H4 (cell line): ENCODE measurements at places on chromosomes 2 and 18. TPM values are rescaled to one million over a fixed set of nuclear protein-coding genes. Genes with fewer than 3 reads are reported as not detected.

Gene REG1A
- 0.49 and 0.95 TPM in 2 replicates for total RNA-seq

GRCh38 chr18:35728676-35729075, 147.1 kb downstream of the GALNT1 start:
- DNase-seq = no peak

DNA sequence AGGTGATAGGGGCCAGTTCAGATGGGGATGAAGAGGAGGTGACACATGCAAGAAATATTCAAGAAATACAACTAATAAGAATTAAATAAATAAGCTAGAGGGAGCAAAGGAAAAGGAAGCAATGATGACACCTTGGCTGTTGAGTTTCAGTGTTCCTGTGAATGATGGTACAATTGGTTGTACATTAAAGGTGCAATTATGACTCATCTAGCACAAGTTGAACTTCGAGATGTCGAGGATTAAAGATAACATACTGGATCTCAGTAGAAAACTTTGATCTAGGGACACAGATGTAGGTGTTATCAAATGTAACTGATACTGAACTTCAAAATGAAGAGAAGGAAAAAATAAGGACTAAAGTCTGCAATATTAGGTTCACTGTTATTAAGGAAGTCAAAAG, 760.6 kb upstream of the CHAC2 start:
- no peak for DNase-seq

Gene PSTPIP2
- total RNA-seq = 0.08 TPM in 1 of 2 replicates, not detected in the other

GRCh38 chr2:109663721-109664120, 49.6 kb downstream of the SOWAHC start:
- DNase-seq = peak; percentile 37

DNA sequence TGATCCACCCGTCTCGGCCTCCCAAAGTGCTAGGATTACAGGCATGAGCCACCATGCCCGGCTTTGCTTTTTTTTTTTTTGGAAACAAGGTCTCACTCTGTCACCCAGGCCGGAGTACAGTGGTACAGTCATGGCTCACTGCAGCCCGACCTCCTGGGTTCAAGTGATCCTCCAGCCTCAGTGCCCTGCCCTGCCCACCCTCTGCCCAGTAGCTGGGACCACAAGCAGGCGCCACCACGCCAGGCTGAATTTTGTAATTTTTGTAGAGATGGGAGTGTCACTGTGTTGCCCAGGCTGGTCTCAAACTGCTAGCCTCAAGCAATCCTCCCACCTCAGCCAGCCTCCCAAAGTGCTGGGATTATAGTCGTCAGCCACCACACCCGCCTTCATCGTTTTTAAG, 11.6 kb upstream of the PSD4 start:
- DNase-seq = no peak

Gene HOXD3
- 0.29 and 0.70 TPM in 2 replicates for total RNA-seq

Gene DPYSL5
- total RNA-seq = 4.5 and 5.0 TPM in 2 replicates

DNA sequence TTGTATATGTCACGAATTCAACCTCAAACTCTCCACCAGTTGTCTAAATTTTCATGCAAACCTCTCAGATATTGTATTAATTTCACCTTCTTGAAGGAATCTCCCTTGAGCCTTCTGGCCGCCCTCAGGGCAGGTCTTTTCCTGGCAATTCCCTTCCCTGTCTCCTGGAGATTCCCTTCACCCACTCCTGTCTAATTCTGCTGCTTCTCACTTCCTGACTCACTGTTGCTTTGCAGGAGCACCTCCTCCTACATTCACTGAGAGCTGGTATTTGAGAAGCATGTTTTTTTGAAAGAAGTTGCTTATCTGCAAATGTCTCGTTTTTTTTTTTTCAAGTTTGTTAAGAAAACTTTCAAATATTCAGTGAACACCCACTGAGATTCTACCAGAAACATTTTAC, 79.9 kb upstream of the OTOS start:
- peak; percentile 53 for DNase-seq

Gene ATIC
- 24.5 and 31.2 TPM in 2 replicates for total RNA-seq

Gene HOXD11
- not detected in 2 replicates for total RNA-seq

Gene RAB11FIP5
- 7.9 and 11.5 TPM in 2 replicates for total RNA-seq

- no peak for DNase-seq
Measured at GRCh38 chr2:52327641-52328040, 1295.7 kb upstream of the NRXN1 start.

DNA sequence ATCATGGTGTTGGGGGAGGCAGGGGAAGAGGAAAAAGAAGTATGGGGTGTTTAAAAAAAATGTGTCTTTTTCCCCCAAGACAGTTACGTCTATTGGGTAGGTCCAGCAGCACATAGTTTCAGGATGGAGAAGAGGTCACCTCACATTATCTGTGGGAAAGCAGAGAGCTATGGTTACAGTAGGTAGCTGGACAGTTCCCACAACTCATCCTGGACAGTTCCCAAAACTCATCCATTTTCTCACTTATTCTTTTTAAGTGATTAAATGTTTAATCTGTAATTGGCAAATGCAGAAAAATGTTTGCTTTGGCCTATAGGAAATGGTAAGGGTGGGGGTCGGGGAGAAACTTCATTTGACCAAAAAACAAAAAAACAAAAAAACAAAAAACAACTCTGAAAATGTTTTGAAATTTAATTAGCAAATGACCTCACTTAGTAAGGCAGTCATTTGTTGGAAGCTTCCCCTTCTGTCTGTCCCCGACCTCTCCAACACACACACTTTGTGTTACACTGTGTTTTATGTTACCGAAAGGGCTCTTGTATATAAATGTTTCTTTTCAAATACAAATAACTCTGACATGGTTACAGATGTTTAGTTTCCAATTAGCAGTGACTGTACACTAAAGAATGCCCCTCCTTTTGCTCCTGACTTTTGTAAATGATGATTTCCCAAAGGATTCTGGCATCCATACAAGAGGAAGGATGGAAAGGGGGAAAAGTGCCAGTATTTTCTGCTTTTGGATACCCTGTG, 173.3 kb upstream of the ZFP36L2 start:
- DNase-seq = peak; percentile 72

GRCh38 chr18:69330385-69331005, 70.2 kb upstream of the DOK6 start:
- no peak for DNase-seq

Gene TSPYL6
- total RNA-seq = not detected in 2 replicates

Gene GALNT3
- total RNA-seq = 0.23 TPM in 1 of 2 replicates, not detected in the other

GRCh38 chr18:68024716-68025115, 508.2 kb upstream of the DSEL start:
- DNase-seq = no peak

DNA sequence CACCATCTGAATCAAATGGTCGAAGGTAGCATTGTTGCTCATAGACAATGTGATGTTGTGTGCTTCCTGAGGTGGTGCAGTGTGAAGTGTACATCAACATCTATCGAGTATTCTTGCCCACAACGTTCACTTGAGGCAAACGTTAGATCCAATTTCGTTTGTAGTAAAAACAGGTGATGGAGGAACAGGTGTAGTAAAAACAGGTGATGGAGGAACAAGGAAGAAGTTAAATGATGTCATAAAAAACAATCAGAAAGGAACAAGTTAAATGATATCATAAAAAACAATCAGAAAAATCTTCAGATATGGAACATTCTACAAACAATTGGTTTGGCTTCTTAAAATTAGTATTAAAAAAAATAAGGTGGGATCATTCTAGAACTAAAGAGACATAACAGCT, 11.3 kb downstream of the WDR7 start:
- no peak for DNase-seq

DNA sequence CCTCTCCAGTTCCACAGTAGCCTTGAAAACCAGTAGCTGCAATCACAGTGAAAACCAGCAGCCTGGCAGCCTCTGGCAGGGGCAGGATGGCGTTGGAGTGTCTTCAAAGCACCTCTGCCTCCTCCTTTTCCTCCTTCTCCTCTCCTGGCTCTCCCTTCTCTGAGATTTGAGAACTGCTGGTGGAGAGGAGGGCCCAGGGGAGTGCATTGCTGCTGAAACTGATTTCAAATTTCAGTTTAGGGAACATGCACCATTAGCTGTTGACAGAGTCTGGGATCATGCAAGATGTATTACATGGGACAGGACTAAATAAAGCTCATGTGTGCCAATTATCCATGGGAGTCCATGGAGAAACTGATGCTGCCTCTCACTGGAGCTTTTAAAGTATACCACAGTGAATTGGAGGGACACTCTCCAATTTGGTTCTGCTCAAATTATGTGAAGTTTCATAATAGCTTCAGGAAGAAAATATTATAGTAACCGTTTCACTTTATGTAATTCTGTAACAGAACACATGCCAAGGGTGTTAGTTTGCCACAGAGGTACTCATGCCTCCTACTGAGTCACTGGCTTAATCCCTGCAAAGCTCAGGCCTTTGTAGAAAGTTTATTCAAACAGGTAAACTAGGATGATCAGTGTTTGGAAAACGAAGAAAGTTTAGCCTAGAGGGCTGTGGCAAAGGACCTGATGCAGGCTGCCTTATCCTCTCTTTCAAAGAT, 146.1 kb downstream of the PRPF40A start:
- no peak for DNase-seq

DNA sequence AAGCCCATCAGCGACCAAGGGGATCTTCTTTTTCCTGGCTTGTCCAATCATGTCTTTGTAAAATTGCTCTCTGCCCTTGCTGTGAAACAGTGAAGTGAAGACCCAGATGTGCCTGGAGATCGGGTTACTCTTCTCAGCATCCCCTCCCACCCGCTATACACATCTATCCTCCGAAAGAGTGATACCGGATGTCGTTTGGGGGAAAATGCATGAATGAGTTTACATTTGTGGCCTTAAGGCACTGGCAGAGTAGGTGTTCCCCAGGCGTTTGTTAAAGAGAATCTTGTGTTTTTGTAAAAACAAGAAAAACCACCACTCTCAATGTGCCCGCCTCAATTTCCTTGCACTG, 528.3 kb downstream of the CMPK2 start:
- DNase-seq = no peak
